ENCODE measurements at places on chromosomes 2 and 18.

GRCh38 chr2:109480486-109481195, 133.1 kb downstream of the SEPTIN10 start:
- DNase-seq = no peak

GRCh38 chr2:26933431-26934334, 36.8 kb upstream of the MAPRE3 start:
- no peak for DNase-seq

DNA sequence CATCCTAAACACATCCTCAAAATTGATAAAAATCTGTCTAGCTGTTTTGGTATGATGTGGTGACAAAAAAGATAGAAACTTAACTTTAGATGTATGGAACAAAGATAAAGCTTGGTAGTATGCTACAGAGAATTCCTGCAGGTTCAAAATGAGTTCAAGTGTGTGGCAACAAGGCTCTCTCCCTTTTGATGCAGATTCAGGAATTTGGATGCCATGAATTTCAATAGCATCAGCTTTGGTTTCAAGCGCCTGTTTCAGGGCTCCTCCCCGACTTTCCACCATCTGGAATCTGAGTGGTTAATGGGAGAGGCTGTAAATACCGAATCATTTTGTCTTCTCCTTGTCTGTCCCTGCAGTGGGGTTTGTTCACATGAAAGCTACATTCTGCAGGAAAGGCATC, 180.6 kb downstream of the MTX2 start:
- DNase-seq = peak; percentile 40

- DNase-seq = no peak
Measured at GRCh38 chr18:57015451-57015850, 131.4 kb upstream of the BOD1L2 start.

DNA sequence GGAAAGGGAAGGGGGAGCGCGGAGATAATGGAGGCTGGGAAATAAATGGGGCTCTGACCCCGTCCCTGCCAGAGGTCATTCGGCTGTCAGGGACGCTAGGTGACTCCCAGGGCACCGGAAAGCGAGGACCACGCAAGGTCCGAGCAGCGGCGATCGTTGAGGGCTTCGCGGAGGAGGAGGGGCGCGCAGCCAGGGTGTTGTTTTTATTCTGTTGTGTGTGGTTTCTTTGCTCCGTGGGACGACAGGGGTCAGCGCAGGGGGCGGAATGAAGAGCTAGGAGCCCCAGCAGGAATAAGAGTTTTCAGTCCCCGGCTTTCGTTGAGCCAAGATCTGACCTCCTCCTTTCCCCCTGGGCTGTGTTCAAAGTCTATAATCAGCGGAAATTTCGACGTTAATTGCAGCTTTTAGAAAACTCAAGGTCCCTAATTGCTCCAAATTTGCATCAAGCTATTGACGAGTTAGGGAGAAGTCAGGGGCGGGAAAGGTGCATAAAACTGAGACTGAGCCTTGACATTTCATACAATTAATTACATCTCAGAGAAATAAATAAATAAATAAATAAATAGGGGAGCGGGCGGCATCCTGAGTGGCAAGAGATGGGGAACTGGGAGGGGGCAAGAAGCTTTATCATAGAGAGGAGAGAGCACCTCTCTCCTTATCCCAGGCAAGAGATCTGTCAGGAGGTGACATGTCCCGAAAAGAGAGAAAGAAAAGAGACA, 2.2 kb downstream of the GAD1 start:
- DNase-seq = no peak

Data from EH (cell line).